AG09319 (cell line): ENCODE measurements at places on chromosomes 3 and 15.

GRCh38 chr15:29034593-29035335, 149.0 kb downstream of the APBA2 start:
- DNase-seq = no peak

DNA sequence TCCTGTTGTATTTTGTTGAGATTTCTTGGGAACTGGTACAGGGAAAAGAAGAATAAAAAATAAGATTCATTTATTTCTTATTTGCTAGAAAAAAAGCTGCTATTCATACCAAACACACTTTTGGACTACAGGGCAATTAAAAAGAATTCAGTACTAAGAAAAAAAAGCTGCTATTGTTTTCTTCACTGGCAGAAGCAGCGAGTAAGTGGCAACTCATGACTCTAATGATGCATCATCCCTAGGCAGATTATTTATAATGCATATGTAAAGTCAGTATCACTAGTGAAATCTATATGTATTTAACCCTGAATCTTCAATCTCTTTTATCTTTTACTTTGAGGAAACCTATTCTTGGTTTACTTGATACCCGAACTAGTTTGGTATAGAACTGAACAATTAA, 15.2 kb downstream of the PFN2 start:
- DNase-seq = no peak

DNA sequence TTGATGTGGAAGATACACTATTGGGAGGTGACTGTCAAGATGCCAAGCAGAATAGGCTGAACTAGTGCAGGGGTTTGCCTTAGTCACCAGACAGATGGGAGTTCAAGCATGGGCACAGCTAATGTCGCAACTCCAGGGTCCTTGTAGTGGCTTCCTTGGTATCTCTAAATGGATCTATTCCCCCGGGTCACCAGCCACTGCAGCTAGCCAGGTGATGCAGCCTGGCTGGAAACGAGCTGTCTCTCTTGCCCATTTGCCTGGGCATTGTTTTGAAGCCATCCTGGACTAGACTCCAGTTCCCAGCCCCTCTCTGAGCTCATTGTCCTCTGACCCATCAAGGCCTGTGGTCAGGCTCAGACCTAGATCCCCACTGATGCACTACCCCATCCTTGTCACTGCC, 8.4 kb upstream of the CPEB1 start:
- no peak for DNase-seq

GRCh38 chr3:167184511-167184910, 195.6 kb downstream of the ZBBX start:
- no peak for DNase-seq

- no peak for DNase-seq
These were observed 265.4 kb downstream of the FAM43A start for GRCh38 chr3:194950906-194951628.

DNA sequence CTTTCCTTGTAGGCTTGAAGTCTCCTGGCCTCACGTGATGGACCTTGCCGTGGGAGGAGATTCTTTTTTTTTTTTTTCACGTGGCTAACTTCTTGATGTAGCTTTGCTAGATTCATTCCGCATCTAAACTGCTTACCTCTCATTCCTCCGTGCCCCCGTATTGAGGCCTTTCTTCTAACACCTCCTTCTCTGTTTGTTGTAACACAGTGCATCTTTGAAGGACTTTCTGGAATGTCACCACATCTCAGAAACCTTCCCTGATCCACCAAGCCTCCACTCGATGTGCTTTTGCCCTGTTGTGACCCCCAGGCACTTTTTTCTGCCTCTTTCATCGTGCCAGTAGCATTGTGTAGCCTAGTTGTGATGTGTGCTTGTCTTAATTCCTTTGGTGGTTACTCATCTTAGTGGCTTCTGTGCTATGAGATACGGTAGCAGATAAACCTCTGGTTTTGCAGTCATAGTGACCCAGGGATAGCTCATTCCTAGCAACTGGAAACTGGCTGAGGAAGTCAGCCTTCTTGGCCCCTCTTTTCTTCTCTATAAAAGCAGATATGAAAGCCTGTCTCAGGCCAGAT, 1.6 kb upstream of the BNC1 start:
- no peak for DNase-seq
